ENCODE measurements at places on chromosomes 12 and 14.

DNA sequence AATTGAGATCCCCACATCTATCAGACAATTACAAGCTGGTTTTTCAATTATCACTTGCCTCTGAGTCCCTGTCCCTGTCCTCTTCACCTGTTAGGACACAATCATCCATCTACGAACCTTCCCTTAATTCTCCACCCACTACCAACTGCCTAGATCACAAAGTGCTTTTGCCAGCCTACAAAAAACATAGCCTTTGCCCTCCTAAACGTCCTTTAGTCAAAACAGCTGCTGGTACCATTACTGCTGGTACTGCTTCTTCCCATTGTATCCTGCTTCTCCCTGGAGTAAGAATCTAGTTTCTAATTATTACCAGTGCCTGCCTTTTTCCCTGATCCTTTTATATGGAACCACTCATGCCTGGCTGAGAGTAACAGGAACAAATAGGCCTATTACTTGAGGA is 82.1 kb downstream of the CPNE8 start:
- no peak for DNase-seq

DNA sequence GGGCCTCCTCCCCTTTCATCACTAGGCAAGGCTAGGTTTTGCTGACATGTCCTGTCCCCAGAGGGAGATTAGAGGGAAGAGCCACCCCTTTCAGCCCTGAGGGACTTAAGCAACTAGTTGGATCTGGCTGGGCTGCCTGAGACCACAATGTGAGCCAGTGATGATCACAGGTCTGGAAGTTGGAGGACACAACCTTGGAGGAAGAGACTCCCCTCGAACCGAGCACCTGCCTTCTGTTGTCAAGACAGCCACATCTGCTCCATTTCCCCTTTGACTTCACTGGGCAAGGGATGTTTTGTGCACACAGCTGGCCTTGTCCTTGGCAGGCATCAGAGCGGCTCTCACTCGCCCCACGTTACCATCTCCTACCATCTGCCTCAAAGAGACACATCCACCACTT is 31.4 kb downstream of the MVK start:
- DNase-seq, result no peak

GRCh38 chr14:68811171-68811570 is 18.3 kb upstream of the ZFP36L1 start:
- no peak for DNase-seq

DNA sequence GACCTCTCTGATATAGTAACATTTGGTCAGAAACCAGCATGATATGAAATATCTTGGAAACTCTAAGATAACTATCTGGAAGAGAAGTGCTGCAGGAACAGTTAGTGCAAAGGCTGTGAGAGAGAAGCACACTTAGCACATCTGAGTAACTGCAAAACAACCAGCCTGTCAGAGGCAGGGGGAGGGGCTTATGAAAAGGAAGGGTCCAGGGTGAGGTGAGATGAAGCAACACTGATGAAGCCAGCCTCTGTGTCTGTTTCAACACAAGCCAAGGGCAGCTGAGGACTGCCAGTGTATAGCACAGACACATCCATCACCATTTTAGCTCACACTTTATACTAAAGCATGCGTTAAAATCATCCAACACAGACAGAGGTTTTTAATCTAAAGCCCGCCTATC is 37.4 kb upstream of the OVCH1 start:
- DNase-seq, result no peak

- no peak for DNase-seq
Observed at GRCh38 chr12:49052451-49053208, 8.0 kb downstream of the KMT2D start.

- no peak for DNase-seq
Observed at GRCh38 chr12:128649902-128650301, 173.9 kb downstream of the SLC15A4 start.

All from stimulated activated CD4-positive, alpha-beta T cell treated with anti-CD3 and anti-CD28 coated beads, Interleukin-2, amount 100 ng/mL, for 48 hours (primary cell).